ENCODE measurements at places on chromosomes 2 and 18.
A peak's percentile ranks its signal among the peaks of the same experiment; 100 is the strongest.

DNA sequence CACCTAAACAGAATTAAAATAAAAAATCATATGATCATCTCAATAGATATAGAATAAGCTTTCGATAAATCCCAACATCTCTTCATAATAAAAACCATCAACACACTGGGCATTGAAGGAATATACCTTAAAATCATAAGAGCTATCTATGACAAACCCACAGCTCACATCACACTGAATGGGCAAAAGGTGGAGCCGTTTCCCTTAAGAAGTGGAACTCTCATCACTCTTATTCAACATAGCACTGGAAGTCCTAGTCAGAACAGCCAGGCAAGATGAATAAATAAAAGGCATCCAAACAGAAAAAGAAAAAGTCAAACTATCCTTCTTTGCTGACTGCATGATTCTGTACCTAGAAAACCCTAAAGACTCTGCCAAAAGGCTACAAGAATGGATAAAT, 510.3 kb downstream of the ZNF804A start:
- DNase-seq: no peak

GRCh38 chr2:121189661-121190381, 95.2 kb downstream of the TFCP2L1 start:
- no peak for DNase-seq

DNA sequence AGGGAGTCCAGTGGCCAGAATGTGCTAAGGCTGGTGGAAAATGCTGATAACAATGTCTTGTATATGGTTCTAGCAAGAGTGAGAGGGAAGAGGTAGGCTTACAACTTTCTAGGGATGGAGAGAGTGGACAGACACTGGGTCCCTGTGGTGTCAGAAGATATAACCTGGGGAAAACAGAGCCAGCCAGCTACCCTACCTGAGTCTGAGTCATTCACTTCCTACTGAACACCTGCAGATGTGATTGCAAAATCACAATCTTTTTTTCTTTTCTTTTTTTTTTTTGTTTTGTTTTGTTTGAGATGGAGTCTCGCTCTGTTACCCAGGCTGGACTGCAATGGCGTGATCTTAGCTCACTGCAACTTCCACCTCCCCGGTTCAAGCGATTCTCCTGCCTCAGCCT, 7.3 kb downstream of the TET3 start:
- DNase-seq: no peak

GRCh38 chr2:127426501-127427354, 8.5 kb downstream of the PROC start:
- no peak for DNase-seq

GRCh38 chr2:36562240-36562639, 35.7 kb downstream of the FEZ2 start:
- DNase-seq: no peak

- DNase-seq: no peak
These were observed 42.0 kb downstream of the SP140 start for GRCh38 chr2:230267556-230267955.

GRCh38 chr2:241629762-241630435, 7.1 kb downstream of the THAP4 start:
- no peak for DNase-seq

DNA sequence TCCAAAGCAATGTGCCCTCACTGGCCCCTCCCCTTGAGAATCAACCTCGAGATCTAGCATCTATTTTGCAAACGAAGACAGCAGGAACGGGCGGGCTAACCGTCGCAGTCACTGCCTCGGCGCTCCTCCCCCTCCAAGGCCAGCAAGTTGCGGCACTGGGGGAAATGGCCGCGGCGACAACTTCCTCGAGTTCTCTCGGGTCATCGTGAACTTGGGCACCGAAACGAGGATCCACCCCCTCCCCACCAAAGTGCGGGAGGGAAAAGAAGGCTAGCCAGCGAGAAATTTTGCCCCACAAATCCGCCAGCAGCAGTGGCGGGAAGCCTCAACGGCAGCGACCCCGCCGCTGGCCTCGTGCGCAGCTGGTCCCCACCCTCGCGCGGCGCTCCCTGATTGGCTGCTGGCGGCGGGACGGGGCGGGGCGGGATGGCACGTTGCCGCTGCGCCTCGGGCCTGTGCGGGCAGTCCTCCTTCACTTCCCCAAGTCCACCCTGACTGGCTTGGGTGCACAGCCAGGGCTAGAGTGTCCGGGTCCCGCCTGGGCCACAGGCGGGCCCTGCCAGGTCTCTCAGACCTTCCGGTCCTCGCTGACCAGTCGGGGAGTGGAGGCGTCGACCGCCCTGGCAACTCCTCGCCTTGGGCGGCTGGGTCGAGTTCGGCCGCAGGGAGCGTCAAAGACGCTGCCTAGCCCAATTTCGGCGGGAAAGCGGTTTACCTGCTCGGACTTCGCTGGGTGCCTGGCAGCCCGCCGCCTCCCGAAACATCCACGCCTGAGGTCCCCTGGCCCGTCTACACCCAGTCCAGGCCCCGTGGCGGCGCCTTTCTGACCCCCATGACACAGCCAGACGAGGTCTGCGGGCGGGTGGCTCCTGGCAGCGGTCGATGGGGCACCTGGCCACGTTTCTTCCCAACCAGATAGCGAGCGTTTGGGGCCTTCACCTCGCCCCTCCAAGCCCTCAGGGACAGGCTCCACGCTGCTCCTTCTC, at the start of gene BOLL:
Gene BOLL (minus strand): TSS at position 364 of the 986 bp plus-strand sequence. CDS start 3,469 bp downstream, outside the sequence.
- no peak for DNase-seq

DNA sequence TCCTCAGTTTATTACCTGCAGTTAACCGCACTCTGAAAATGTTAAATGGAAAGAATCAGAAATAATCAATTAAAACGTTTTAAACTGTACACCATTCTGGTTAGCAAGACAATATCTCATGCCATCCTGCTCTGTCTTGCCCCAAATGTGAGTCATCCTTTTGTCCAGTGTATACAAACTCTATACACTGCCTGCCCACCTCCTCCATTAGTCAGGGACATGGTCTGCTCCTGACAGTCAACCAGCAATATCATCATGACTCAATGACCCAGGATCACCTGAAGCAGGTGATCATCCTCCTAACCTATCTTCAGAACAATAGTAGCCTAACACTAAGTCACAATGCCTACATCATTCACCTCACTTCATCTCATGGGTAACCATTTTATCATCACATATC, 214.7 kb downstream of the KCNH7 start:
- DNase-seq: no peak

GRCh38 chr2:201363857-201364560, 6.9 kb upstream of the FLACC1 start:
- DNase-seq: no peak

GRCh38 chr2:36951574-36951973, 14.8 kb downstream of the STRN start:
- no peak for DNase-seq

DNA sequence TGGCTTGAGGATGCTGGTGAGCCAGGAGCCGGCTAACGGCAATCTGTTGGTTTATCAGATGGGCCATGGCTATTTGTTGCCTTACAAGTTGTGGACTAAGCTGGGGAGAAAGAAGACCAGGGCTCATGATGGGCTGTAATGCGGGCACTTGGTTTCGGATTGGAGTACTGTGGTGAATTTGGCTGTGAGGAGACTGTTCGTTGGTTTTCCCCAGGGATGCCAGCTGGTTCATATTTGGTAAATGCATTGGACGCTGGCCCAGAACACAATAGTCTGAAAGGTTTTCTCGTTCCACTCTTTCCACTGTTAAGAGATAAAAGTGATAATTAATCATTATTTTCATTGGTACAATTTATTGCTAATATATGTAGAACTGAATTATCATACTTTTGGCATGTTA, 108.9 kb downstream of the SATB2 start:
- DNase-seq: no peak

DNA sequence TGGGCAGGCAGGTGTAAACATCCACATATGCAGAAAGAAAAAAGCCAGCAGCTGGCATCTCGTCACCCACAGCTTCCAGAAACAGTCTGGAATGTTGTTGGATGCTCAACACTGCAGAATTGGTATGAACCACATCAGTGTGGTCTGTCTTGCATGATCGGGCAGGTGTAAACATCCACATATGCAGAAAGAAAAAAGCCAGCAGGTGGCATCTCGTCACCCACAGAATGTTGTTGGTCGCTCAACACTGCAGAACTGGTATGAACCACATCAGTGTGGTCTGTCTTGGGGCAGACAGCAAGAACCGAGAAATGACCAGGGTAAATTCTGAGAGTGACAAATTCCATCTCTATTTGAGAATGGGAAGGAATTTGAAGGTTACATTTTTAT, 39.6 kb downstream of the DOCK10 start:
- no peak for DNase-seq

DNA sequence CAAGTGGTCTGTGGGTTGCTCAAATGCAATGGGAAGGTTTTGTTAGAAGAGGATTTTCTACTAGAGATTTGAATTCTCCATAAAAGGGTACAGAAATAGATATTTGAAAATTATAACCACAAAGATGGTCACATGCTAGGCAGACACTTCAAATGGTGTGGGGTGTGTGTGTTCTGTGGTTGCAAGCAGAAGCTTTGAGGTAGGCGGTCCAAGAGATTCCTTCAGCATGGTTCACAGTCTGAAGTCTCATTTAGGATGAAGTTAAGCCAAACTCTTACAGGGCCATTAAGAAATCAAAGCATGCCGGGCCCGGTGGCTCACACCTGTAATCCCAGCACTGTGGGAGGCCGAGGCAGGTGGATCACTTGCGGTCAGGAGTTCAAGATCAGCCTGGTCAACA, 38.3 kb upstream of the RMDN2 start:
- no peak for DNase-seq

GRCh38 chr18:49238433-49239042, 221.9 kb downstream of the DYM start:
- DNase-seq: no peak

DNA sequence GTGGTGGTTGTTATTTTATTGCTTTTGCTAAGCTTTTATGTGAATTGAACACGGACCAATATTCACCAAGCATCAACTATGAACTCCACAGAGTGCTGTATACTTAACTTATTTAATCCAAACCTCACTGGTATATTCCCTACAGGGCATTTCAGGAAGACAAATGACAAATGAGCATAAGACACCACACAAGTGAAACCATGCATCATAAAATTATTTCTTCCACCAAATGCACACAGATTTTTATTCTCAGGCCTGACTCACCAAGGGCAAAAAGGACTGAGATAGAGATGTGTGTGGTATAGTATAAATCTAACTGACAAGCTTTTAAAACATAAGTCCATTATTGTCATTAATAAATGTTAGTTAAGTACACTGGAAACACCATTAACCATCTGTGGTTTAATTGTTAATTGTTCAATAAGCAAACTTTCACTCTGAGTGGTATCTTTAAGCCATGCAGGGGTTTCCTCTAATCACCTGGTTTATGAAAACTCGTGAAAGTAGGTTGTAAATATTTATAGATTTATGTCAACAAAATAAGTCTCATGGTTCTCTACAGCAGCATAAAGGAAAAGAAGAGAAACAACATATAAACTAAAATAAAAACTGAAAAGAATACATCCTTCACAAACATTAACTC, 77.6 kb upstream of the CRIM1 start:
- DNase-seq: no peak

DNA sequence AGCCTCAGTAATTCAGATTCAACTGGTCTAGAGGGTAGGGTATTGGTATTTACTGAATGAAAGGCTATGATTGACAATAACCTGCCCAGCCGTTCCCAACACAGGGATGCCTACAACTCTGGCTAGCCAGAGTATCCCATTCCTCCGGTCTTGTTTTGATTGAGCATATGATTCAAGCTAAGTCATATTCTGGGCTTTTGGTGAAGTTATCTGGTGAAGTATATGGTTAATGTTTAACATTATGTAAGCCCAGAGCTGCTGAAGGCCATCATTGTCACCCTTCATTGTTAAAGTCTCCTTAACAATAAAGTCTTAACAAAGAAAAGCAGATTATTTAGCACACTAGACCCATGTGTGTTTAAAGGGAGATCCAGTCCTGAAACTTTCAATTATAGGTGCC, 152.6 kb downstream of the EXOC6B start:
- no peak for DNase-seq

DNA sequence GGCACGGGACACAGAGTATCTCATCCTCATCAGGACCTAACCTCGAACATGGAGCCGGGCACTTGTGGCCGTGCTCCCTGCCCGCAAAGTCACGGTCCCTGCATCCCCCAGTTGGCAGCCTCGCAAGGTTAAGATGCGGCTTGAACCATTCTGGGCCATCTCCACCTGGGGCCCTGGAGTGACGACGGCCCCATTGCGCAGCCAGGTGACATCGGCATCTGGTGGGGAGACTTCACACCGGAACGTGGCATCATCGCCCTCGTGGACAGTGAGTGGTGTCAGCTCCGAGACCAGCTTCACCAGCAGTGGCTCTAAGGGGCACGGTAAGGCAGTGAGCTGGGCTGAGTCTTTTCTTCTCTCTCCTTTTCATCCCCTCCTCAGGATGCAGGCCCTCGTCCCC, 12.6 kb downstream of the TMEM198 start:
- DNase-seq: no peak

DNA sequence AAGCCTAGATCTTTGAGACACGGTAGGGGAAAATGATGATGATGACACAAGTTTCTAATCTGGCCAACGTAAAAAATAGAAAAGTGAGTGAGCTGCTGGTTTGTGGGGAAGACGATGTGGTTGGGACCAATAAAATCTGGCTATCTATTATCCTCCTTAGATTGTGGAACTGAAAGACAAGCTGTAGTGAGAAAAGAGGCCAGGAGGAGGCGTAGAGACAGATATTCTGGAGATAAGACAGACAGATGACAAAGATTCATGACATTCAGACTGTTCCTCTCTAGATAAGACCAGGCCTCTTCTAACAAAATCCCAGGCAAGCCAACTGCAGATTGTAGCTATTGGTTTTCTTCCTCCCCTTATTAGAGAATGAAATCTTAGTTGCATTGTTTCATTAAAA, 376.3 kb upstream of the UBE2E3 start:
- no peak for DNase-seq

- no peak for DNase-seq
These were observed 217.7 kb downstream of the EIPR1 start for GRCh38 chr2:3159782-3160545.

GRCh38 chr2:108588070-108588668, 53.9 kb downstream of the LIMS1 start:
- DNase-seq: no peak

DNA sequence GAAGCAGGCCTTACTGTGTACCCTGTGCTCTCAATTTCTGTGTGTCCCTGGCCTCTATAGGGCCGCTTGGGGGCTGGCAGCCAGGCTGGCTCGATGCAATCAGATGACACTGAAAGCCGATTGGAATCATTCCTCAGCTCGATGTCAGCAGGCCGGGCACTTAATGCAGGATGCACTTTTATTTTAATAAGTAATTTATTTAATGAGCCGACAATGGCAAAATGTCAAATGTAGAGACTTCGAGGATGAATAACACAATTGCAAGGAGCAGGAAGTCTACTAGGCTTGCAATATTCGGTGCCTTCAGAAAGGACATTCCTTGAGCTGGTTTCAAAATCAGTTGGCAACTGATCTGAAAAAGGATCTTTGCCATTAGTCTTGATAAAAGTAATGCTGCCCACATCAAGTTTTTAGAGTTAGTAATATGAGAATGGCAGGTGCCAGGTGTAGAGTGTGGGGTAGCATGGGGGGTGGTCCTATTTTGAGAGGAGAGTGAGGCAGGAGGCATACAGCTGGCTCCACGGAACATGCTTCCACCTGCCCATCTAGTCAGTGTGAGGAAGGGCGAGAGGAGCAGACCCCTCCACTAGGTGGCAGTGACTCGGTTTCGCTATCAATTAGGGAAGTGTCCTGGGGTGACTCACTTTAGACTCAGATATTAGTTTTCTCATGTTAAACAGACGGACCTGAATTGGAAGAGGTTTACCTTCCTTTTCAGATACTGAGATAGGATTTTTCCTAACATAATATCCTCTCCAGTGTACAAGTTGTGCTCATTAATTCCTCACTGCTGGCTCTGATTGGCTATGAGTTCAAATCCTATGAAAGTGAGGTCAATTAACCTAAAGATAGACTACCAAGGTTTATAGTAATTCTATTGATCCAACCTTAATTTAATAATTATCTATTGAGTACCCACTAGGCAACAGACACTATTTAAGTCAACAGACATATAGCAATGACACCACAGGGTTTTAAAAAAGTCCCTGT, 80.9 kb downstream of the NABP1 start:
- peak; percentile 20 for DNase-seq
